ENCODE measurements at places on chromosomes 6 and 20.

- DNase-seq = no peak
These were observed 57.4 kb upstream of the TFAP2D start for GRCh38 chr6:50655848-50656453.

GRCh38 chr6:143155681-143156080 lies 95.0 kb downstream of the AIG1 start:
- DNase-seq = no peak

DNA sequence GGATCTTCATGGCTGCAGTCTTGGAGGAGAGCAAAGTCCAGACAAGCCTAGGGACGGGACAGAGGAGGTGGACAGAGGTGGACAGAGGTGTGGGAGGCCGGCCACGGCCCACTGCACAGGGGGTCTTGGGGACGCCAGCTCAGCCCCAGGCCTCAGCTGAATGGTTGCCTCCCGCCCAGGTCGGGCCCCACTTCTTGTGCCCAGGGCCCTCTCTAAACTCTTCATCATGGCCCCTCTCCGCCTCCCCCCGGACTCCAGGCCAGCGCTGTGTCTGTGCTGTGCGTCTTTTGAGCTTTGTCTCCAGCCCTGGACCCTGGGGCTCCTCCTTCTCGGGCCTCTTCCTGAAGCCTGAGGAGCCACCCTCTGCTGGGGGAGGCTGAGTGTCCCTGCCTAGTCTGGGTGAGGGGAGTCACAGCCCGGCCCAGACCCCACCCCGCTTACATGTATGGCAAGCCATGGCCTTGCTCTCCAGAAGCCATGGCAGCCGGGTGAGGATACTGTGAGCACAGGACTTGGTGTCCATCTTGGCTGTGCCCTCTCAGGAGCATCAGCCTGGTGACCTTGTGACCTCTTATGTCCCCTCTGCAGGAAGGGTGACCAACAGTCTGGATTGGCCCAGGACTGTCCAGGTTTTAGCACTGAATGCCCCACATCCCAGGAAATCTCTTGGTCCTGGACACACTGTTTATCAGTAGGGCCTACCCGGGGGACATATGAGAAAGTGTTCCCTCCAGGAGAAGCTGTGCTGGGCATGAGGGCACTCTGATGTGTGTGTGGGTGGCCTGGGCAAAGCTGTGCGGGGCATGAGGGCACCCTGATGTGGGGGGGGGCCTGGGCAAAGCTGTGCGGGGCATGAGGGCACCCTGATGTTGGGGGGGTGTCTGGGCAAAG lies 9.4 kb upstream of the NPBWR2 start:
- DNase-seq = no peak

DNA sequence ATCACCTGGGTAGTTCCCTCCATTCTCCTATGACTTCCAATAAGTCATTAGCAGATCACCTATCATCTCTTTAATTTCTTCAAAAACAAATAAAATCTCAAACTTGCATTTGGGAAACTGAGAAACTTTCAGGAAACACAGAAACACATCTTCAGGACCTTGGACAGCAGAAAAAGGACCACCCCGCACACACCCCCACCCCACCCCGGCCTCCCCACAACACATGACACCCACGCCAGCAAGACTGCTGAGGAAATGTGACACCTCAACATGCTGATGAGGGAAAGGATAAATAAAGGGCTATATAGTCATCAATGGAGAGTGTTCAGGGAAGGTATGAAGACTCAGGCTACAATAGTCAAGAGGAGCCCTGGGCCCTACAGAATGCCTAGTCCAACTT lies 15.6 kb upstream of the TRIM39 start:
- no peak for DNase-seq

GRCh38 chr20:47875297-47876025 lies 90.2 kb upstream of the SULF2 start:
- DNase-seq = no peak

DNA sequence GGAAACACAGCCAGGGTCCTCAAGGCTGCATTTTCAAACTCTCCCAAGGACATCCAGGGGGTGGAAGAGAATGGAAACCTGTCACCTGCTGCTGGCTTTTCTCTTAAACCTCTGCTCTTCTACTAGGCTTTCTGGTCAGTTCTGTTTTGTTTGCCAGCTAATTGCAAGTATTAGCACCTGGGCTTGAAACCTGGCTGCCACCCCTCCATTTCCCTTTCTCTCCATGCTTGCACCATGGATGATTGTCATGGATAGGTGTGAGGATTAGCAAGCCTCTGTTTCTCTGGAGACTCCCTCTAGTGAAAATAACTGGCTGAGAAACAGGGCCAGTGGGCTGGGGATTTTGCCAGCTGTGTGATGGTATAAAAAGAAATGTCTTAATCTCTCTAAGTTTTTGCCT lies 33.0 kb upstream of the GPR6 start:
- no peak for DNase-seq

DNA sequence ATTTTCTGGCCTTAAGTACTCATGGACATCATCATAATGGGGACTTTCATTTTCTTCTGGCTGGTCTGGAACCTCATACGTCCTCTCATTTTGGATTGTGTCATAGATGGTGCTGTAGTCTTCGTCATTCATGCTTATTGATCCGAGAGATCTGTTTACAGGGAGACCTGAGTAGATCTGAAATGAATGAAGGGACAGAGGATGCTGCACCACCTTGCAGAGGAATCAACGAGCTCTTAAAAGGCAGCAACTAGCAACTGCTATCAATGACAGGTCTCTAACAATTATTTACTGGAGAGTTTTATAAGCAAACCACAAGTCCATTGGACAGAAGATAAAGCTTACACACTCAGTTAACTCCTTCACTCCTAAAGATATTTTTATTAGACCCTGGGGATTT lies 49.7 kb upstream of the ENPP4 start:
- no peak for DNase-seq

- DNase-seq = no peak
These were observed 6.4 kb downstream of the VNN2 start for GRCh38 chr6:132751306-132751705.

DNA sequence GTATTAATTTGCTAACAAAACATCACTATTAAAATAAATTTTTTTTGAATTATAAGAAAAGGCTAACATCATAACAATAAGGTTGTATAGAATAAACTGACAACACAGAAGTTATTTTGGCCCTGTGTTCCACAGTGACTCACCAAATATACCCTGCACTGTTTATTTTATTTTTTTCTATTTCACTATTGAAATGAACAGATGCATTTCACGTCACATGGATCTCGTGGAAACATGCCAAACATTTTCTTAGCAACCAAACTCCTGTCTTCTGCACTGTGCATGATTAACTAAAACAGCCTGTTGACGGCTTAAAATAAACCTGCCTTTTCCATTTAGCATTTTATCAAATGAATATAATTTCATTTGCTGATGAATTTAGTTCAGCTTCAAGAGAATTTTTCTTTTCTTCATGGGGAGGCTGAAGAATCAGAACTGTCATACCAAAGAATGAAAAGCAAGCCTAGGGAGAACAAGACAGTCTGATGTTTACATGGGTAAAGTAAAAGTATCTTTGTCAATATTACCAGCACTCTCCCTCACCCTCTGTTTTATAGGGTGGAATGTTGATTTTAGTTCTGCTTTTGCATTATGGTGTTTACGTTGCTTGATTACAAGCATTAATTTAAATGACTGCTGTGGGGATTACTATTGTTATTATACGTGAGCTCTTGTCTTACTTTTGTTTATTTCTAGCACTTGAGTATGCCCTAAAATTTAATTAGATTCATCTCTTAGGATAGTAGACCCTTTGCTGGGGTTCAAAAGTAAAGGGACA lies 115.3 kb downstream of the LCA5 start:
- DNase-seq = no peak

DNA sequence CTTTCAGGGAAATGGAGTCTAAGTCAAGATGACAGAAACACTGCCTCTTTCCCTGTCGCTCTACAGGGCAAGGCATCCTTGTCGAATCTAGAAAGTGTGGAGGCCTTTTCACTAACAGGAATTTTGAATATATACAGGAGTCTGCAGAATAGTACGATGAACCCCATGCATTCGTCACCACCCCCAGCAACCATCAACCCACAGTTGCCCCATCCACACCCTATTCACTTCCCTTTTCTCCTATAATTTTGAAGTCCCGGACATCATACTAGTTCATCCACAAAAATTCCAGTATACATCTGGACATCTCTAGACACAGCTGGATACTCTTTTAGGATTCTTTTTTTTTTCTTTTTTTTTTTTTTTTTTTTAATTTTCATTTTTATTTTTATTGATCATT lies 80.7 kb upstream of the RIN2 start:
- no peak for DNase-seq

DNA sequence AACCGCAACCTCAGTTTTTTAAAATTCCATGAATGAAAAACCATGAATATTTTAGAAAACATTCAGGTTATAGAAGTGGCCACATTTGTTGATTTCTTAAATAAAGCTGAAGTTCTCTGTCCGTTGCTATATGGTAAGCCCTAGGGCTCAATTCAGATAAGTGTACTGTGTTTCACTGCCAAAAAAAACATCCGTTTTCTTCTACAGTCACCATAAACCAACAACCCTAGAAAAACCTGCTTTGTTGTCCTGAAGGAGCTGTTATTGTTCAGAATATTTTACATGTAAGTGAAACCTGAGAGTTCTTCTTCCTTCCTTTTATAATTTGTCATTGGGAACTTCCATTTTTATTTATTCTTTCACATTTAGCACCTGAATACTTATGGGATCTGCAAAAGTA lies 274.1 kb downstream of the TFAP2A start:
- DNase-seq = no peak

- no peak for DNase-seq
These were observed 425.8 kb downstream of the FRK start for GRCh38 chr6:115634887-115635286.

GRCh38 chr20:57840066-57840465 lies 130.3 kb upstream of the PMEPA1 start:
- DNase-seq = no peak

DNA sequence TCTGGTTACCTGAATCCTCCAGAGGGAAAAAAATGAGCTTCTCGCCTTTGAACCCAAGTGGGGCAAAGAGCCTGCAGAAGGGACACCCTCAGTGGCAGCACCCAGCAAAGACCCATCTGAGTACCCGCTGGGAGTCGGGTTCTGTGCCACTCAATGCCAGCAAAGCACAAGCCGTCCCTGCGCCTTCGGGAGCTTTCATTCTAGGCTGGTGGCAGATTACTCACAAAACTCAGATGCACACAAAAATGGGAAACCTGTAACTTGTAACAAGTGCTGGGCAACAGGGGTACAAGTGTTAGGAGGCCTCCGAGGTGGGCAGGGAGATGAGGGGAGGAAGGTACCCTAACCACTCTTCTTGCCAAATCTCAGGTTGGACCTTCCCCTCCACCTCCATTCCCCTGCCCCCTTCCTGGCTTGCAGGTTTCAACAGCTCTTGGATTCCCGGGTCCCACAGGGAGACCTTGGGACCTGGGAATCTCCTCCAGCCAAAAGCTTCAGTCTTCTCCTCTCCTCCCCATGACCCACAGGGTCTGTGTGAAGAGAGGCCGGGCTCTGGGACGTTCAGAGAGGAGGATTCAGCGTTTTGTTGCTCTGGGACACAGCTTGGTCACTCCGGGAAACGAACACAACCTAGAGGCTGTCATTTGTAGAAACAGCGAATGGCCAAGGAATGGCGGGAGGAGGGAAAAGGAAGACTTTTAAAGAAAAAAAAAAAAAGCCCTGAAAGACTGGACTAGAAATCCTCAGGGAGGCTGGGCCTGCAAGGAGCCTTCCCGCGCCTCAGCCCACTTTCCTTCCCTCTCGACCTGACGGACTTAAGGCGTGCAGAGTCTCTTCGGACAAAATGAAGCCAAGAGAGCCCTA lies 1.2 kb upstream of the PARD6B start:
- DNase-seq = no peak

GRCh38 chr6:32369660-32370059 lies 2.0 kb downstream of the TSBP1 start:
- DNase-seq = no peak

DNA sequence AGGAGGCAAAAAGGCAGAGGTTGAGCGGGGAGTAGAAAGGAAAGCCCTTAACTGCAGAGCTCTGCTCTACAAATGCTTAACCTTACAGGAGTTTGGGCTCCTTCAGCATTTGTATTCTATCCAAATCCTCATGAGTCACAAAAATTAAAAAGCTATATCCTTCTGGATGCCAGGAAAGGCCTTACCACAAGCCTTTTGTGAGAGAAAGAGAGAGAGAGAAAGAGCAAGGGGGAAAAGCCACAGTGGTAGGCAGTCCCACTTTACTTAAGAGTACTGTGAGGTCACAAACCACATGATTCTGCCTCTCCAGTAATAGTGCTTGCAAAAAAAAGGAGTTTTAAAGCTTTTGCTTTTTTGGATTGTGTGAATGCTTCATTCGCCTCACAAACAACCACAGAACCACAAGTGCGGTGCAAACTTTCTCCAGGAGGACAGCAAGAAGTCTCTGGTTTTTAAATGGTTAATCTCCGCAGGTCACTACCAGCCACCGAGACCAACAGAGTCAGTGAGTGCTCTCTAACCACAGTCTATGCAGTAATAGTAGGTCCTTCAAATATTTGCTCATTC lies at the start of gene RUNX2:
Gene RUNX2, plus strand, starts transcription at position 375 of the 567 bp plus-strand sequence. CDS start 397 bp downstream, outside the sequence.
- no peak for DNase-seq

All from stimulated activated CD8-positive, alpha-beta memory T cell treated with anti-CD3 and anti-CD28 coated beads, Interleukin-15, amount 100 ng/mL, for 48 hours (primary cell).